ENCODE measurements at places on chromosomes 13 and 19. TPM values are rescaled to one million over a fixed set of nuclear protein-coding genes. Genes with fewer than 3 reads are reported as not detected.

DNA sequence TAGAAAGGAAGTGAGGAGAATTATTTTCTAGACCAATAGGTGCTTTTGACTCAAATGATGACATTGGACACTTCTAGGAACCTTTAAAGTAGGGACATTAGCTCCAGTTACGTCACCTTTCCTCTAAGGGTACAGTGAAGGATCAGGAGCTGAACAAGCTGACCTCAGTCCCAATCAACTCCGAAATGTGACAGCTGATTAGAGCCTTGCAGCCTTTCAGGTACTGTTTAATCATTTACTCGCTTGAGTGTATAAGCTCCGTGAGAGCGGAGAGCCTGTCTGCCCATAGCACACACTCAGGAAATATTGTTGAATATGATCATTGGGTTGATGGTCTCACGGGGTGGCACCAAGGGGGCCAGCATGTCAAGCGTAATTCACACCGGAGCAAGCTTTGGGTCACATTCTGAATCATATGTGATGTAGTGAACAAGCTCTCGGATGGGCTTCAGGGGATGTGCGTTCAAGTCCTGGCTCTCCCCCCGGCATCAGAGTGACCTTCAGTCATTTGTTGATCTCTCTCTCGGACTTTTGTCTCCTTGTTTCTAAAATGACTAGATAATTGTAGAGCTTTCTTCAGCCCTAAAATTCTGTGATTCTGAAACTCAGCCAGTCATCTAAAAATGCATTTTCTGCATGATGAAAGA is 141.9 kb downstream of the ZIC5 start:
- H3K27ac ChIP-seq: no peak overlapping the region
- no peaks in the 10 kb centered on the region for H3K27me3 ChIP-seq
- no peak overlapping the region for H3K4me3 ChIP-seq
- DNase-seq: no peak
- H3K4me1 ChIP-seq: no peaks in the 10 kb centered on the region

DNA sequence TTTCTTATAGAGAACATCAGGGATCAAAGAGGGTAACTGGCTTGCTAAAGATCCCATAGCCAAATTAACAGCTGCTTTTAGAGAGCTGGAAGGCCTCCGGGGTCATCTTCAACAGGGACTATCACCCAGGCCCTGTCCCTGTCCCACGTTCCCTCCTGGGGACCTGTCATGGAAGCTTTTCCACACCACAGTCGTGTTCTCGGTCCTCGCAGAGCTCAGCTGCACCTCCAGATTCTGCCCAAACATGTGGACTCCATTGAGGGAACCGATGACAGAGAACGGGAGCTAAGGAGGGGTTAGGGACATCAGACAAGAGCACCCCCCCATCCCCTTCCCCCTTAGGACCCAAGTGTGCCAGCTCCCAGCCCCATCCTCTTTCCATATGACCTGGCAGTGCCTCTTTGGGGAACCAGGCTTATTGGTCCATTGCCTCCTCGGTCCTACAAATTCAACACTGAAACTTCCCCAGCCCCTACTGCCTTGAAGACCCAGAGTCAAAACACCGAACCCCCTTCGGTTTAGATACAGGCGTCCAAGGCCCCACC is 568 bp downstream of the FUZ start:
- peaks cover 2% of the 10 kb centered on the region for H3K27me3 ChIP-seq
- H3K36me3 ChIP-seq: peaks cover 13% of the 10 kb centered on the region
- H3K27ac ChIP-seq: peak overlapping the region; percentile 95
- peaks cover 51% of the 10 kb centered on the region for H3K4me1 ChIP-seq
- no peak for DNase-seq

DNA sequence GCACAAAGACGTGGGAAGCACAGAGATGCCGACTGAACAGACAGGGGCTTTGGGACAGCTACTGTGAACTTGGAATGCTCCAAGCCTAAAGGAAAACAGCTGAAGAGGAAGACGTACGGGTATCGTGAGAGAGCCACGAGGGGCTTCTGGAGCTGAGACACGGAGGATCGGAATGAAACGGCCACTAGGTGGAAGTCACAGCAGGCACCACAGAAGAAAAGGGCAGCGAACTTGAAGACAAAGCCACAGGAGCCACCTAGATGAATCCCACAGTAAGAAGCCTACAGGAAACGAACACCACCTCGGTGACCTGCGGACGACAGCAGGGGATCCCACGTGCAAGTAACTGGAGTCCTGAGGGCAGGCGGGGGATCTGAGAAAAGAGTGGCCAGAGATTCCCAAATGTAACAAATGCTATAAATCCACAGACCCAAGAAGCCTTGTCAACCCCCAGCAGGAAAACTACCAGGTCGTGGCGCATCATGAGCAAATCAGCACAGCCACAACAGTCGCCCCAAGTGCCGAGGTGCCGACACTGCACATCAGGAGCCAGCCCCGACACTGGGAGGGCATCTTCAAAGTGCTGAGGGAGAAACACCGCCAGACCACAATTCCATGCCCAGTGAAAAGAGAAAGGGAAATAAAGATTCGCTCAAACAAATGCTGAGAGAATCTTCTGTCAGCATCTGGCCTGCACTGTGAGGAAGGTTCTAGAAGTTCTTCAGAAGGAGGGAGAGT is 39.3 kb upstream of the ISYNA1 start:
- DNase-seq: no peak
- peak overlapping the region; percentile 85 for H3K27ac ChIP-seq
- H3K27me3 ChIP-seq: no peaks in the 10 kb centered on the region
- H3K36me3 ChIP-seq: peaks cover 5% of the 10 kb centered on the region

- no peaks in the 10 kb centered on the region for H3K4me1 ChIP-seq
- H3K27ac ChIP-seq: no peak overlapping the region
- DNase-seq: no peak
- no peak overlapping the region for H3K4me3 ChIP-seq
Measured at GRCh38 chr13:109288151-109288709, 498.2 kb downstream of the IRS2 start.

- no peaks in the 10 kb centered on the region for H3K4me1 ChIP-seq
- no peak for DNase-seq
- H3K36me3 ChIP-seq: no peaks in the 10 kb centered on the region
- H3K4me3 ChIP-seq: no peak overlapping the region
- H3K27me3 ChIP-seq: peaks cover 3% of the 10 kb centered on the region
Measured at GRCh38 chr13:33119022-33119781, 103.0 kb downstream of the KL start.

GRCh38 chr19:43351998-43352746 is 1.3 kb upstream of the CD177 start:
- no peak overlapping the region for H3K4me3 ChIP-seq
- DNase-seq: no peak
- no peak overlapping the region for H3K27ac ChIP-seq
- no peaks in the 10 kb centered on the region for H3K4me1 ChIP-seq
- no peaks in the 10 kb centered on the region for H3K27me3 ChIP-seq

- H3K27ac ChIP-seq: no peak overlapping the region
- H3K36me3 ChIP-seq: no peaks in the 10 kb centered on the region
- H3K27me3 ChIP-seq: no peaks in the 10 kb centered on the region
- H3K4me1 ChIP-seq: no peaks in the 10 kb centered on the region
- no peak for DNase-seq
Measured at GRCh38 chr13:49419276-49419675, 24.6 kb downstream of the CAB39L start.

DNA sequence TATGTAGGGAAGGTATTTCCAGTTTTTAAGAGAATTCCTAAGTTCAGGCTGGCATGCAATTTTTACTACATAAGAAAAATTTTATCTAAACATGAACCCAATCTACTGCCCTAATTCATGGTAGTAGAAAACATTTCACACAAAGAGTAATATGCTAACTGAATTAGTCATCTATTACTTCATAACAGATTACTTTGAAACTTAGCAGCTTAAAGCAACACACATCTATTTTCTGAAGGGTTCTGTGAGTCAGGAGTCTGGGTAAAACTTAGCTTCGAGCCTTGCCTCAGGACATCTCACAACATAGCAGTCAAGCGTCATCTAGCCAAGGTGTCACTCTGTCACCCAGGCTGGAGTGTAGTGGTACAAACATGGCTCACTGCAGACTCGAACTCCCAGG is 537.5 kb downstream of the DCT start:
- no peak overlapping the region for H3K27ac ChIP-seq
- no peak overlapping the region for H3K4me3 ChIP-seq
- H3K4me1 ChIP-seq: no peaks in the 10 kb centered on the region
- no peak for DNase-seq

DNA sequence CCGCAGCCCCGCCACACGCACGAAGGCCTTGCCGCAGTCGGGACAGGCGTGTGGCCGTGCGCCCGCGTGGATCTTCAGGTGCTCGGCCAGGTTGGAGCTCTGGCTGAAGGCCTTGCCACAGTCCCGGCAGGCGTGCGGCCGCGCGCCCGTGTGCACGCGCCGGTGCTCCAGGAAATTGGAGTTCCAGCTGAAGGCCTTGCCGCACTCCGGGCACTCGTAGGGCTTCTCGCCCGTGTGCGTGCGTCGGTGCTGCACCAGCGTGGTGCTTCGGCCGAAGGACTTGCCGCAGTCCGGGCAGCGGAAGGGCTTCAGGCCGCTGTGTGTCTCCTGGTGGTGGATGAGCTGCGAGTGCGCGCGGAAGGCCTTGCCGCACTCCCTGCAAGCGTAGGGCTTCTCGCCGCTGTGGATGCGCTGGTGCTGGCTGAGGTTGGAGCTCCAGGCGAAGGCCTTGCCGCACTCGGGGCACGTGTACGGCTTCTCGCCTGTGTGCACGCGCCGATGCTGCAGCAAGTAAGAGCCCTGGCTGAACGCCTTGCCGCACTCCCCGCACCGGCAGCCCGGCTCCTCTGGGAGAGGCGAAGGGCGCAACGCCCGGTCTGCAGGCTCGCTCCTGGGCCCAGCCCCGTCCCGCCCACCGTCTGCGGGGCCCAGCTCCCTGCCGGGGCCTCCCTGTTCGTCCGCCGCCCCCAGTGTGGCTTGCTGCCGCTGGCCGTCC is 3.6 kb upstream of the A1BG start:
- H3K36me3 ChIP-seq: peaks cover 23% of the 10 kb centered on the region
- no peaks in the 10 kb centered on the region for H3K27me3 ChIP-seq
- H3K27ac ChIP-seq: peak overlapping the region; percentile 75
- peak overlapping the region; percentile 53 for H3K4me3 ChIP-seq

DNA sequence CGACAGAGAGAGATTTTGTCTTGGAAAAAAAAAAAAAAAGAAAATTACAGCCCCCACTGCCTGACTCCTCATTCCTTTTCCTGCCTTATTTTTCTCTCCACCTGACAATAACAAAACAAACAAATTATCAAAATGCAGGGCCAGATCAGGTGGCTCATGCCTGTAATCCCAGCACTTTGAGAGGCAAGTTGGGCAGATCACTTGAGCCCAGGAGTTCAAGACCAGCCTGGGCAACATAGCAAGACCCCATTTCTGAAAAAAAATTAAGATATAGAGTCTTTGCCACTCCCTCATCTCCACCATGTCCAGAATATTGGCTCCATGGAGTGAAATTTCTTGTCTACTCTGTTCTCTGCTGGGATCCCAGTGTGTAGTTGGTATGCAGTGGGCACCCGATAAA is 7.2 kb downstream of the CERS4 start:
- peaks cover 19% of the 10 kb centered on the region for H3K4me1 ChIP-seq
- H3K27ac ChIP-seq: peak overlapping the region; percentile 57
- no peaks in the 10 kb centered on the region for H3K27me3 ChIP-seq
- no peak for DNase-seq
- peaks cover 18% of the 10 kb centered on the region for H3K36me3 ChIP-seq

DNA sequence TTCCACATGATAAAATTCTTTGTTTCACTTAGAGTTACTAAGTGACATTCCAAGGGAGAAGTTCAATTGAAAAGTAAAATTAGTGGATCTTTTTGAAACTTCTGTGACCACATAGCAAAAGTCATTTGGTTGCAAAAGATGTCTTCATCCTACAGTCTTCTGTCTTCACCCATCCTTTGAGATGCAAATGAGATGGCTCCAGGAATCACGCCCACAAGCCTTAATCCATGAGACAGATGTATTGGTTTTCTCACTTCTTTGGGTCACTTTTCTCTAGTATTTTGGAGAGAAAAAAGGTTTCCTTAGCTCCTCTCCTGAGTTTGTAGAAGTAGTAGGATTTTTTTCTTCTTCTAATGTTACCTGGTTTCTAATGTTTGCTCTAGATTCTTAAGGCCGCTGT is 259.5 kb upstream of the SLC10A2 start:
- H3K27me3 ChIP-seq: no peaks in the 10 kb centered on the region
- no peaks in the 10 kb centered on the region for H3K36me3 ChIP-seq
- H3K4me1 ChIP-seq: no peaks in the 10 kb centered on the region
- no peak overlapping the region for H3K27ac ChIP-seq
- DNase-seq: no peak

DNA sequence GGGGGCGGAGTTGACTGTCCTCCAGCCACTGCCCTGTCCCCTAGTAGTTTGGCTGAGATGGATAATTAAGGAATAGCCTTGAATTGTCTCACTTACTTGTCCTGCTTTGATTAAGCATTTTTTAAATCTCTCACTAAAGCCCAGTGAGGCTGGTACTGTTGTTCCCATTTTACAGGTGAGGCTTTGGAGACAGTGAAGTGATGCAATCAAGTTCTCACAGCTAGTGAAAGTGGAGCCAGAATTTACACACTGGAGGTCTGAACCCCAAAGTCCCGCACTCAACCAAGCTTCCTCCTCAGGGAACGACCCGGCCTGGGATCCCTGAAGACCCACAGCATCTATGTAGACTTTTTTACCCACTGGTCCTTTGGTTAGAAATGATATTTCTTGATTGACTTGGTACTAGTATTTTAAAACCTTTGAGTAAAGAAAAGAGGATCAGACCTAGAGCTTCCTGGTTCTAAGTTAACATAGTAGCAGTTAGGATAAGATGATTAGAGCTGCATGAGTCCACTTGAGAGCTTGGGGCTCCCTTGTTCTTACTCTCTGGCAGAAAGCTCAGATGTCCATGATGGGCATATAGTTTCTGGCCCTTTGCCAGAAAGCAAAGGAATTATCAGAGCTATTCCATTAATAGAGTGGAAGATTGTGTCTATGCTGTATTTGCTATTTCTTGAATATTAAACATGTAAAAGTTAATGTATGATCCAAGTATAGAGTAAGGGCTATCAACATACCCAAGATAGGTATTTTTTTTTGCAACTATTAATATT is 154.3 kb downstream of the LMO7 start:
- no peak for DNase-seq
- no peaks in the 10 kb centered on the region for H3K27me3 ChIP-seq
- no peak overlapping the region for H3K27ac ChIP-seq
- no peaks in the 10 kb centered on the region for H3K36me3 ChIP-seq
- no peak overlapping the region for H3K4me3 ChIP-seq

DNA sequence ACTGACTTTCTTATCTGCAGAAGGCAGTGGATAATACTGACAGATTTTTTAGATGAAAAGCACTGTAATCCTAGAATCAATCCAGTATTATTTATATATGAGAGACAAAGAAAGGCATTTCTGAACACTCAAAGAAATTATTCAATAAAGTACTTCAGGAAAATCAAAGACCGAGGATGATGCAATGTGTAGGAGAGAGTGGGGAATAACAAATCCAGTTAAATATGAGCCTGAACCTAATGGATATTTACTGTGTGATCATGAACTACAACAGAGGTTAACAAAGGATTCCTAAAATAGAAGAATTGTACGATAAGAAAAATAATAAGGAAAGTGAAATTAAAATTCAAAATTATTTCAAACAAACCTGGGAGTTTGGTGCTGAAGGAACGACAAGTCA is 69.3 kb downstream of the ANKRD10 start:
- DNase-seq: no peak
- H3K27me3 ChIP-seq: peaks cover 35% of the 10 kb centered on the region
- no peak overlapping the region for H3K27ac ChIP-seq
- no peaks in the 10 kb centered on the region for H3K36me3 ChIP-seq

Gene ANGPTL8
- not detected for total RNA-seq

Gene USF2
- 138 TPM for total RNA-seq

Gene GNG7
- 0.08 TPM for total RNA-seq

Gene SAFB
- total RNA-seq: 116 TPM

Gene ACER1
- 0.29 TPM for total RNA-seq

Gene CGB8
- total RNA-seq: not detected

Gene MAU2
- total RNA-seq: 67.4 TPM
